ENCODE measurements at places on chromosomes 1 and 21.

DNA sequence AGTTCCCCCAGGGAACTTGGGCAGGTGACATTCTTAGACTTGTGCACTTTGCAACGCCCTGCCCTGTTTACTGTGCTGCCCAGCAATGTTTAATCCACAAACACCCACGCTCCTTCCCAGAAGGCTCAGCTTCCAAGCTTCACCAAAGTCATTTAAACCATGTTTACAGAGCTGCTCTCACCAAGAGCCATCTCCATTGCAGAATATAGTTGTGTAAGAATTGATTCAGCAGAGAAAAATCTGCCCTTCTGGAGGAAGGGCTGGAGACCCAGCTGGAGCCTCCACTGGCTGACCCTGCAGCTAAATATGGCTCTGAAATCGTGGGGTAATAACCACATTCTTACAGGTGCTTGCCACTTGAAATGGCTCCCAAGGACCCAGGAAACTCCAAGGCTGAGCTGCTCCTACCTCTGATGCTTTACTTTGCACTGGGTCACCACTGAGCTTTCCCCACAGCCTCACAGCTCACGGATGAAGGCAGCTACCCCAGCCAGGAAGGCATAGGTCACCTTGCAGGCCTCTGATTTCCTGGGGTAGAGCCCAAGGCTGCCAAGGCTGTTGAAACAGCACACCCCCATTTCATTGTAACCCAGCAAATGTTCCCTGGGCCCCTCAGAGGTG, 8.7 kb downstream of the CAPN2 start:
- no peak for DNase-seq

GRCh38 chr1:115320377-115320776, 17.7 kb downstream of the NGF start:
- no peak for DNase-seq

DNA sequence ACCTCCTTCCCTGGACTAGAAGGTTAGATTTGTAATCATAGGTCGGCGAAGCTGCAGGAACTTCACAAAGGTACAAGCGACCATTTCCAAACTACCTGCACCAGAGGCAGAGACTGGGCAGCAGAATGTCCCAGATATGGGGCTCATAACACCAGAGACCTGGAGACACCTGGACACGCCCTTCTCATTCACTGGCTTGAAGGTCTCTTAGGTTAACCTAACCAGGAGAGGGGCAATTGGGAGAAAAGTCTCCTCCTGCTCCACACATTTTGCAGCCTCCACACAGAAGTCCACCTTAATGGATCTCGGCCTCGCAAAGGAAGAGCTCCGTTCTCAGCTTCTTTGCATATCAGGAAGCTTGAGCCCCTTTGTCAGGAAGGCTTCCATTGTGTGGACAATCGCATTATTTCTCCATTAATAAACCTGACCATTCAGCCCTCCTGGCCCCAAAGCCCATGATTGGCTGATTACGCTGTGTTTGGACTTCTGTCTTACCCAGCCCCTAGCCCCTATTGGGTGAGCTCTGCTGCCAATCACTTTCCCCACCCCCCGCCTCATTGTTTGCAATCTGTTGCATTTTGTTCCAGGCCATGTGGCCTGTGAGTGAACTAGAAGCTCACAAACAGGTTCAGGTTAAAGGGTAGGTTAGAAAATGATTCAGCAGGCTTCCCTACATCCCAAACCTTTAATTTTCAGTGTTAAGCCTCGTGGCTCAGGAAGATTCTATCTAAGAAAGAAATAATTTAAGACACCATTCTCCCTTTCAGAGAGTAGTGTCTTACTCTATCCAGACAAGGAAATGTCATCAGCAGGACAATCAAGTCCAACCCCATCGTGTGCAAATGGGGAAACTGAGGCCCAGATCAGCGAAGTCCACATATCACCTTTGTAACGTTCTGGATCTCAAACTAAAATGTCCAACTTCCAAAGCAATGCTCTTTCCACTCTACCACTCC, 2.8 kb downstream of the MYCL start:
- peak; percentile 100 for DNase-seq

DNA sequence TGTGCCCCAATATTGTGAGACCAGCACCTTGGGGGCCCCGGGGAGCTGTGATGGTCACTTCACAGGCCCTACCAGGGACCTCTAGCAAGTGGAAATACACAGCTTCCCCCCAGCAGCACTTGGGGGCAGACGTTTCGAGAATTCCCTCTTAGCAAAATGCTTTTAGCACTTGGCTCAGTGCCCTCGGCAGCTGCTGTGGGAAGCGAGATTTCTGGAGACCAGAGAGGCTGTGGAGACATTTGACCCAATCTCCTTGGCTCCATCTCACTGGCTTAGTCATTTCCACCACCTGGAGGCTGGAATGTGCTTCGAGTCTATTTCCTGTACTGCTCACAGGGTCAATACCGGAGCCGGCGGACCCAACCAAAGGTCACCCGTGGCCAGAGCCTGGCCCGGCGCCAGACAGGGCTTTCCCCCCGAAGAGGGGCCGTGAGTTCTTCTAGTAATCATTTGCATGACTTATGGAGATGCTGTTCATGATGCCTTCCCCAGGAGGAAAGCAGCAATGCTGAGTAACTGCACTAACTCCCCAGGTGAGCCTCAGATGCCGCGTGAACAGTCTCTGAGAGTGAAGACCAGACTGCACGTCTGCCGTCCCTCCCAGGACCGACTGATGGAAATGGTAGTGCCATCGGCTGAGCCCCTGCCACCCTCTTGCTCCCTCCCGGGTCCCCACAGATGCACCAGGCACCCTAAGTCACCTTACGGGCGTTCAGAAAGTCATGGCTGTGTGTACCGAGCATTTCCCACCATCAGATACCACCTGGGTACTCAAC, 4.4 kb upstream of the C2CD2 start:
- DNase-seq = no peak

- DNase-seq = no peak
These were observed 147.8 kb downstream of the OMA1 start for GRCh38 chr1:58398714-58399113.

GRCh38 chr21:33901412-33902288, 14.0 kb downstream of the ATP5PO start:
- peak; percentile 19 for DNase-seq

- DNase-seq = no peak
These were observed 109.6 kb downstream of the SLC45A1 start for GRCh38 chr1:8427493-8427892.

- DNase-seq = no peak
These were observed 179.8 kb upstream of the GALNT2 start for GRCh38 chr1:229887043-229887822.

DNA sequence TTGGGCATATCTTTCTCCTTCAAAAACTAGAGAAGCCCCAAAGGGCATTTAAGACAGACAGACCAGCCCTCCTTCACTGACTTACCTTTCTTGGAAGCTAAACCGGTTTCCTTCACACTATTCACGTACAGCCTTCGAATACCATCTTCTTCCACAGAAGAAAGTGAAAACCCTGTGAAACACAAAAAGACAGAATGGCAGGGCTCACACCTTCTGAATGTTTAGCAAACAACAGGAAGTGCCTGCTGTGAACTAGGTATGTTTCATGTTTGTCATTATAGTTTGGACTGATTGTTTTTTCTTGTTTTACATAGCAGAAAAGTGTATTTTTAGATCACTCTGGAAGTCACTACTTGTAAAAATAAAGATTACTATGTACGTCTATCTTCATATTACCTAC, 148.6 kb upstream of the KRTAP19-8 start:
- DNase-seq = no peak

GRCh38 chr1:75514270-75514669, 96.6 kb downstream of the SLC44A5 start:
- DNase-seq = no peak

DNA sequence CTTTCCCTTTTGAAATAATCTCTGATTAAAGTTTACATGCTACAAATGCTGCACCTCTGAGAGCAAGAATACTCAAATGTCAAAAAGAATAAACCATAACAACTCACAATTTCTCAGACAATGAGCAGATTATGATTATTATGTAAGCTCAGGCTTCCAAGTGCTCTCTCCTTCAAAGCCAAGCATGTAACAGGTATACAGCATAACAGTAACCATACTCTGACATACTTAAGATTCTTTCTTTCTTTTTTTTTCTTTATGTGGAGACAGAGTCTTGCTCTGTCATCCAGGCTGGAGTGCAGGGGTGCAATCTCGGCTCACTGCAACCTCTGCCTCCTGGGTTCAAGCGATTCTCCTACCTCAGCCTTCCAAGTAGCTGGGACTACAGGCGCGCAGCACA, 155.4 kb downstream of the EIF4G3 start:
- peak; percentile 31 for DNase-seq

DNA sequence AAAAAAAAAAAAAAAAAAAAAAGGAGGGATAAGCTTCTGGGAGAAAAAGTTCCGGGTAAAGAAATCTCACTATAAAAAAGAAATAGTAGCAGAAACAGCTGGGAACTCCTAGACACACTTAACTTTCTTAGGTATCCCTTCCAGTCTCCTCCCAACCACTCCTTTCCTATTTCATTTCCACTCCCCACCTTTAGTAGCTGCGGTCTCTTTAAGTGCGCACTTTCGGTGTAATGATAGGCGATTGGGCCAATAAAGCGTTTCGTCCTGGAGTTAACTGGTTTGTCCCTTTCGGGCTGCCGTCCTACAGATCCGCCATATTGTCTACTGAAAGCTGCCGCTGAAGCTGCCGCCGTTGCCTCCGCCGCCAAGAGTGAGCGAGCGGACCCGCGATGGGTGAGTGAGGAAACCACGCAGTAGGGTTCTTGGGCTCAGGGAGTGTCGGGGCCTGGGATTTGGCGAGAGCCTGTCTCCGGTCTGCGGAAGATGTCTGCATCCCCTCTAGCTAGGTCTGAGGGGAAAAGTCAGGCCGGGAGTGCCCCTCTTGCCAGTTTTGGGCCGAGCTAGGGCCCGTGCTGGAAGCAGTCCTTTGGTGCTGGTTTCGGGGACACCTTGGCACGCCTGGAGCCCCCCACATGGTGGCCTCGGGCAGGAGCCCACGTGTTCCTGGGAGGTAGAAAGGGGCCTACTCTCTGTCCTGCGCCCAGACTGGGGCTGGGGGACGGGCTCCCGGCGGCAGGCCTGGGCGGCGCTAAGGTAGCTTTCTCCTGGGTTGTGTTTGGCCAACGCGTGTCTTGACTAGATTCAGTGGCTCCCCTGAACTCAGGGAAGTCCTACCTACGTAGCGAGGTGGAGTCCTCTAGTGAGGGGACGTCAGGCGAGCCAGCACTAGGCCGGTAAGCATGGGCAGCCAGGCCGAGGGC, at the start of gene KPNA6:
Gene KPNA6 (plus strand): TSS at position 315 of the 920 bp plus-strand sequence. CDS start 75 bp downstream, at position 390.
- peak; percentile 88 for DNase-seq

GRCh38 chr1:24886241-24886640, 43.8 kb downstream of the RUNX3 start:
- DNase-seq = no peak

GRCh38 chr1:59017501-59018231, 233.8 kb upstream of the JUN start:
- no peak for DNase-seq

DNA sequence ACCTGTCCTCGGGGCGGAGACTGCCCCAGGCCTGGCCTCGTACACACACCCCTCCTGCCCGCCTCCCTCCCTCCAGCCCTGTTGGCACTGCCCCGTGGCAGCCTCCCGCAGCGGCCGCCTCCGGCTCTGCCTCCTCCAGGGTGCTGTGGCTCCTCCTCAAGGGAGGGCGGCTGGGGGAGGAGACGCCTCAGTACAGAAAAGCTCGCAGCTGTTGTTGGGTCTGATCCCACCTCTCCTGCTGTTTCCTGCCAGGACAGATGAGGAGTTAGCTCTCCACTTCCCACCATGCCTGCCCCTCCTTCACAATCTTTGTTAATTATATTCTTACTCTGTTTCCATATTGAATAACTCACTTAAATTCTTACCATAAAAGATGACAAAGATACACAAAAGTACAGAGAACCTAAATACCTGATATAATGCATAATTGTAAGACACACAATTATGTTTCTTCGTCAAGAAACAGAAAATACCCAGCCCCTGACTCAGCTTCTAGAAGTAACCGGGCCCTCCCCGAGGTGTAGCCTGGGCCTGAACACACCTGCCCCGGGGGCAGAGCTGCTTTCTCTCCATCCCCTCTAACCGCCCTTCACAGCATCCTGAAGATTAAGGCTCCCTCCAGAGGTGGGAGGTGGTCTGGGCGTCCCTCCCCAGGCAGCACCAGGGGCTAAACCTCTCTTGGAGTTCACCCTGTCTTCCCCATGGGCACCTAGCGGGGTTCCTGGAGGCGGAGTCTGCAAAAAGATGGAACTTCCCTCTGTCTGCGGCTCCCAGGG, 30.6 kb upstream of the COL6A1 start:
- DNase-seq = peak; percentile 6

GRCh38 chr1:222736470-222736869, 532 bp upstream of the FAM177B start:
- no peak for DNase-seq

GRCh38 chr1:33615546-33615945, 143.1 kb downstream of the ZSCAN20 start:
- no peak for DNase-seq

DNA sequence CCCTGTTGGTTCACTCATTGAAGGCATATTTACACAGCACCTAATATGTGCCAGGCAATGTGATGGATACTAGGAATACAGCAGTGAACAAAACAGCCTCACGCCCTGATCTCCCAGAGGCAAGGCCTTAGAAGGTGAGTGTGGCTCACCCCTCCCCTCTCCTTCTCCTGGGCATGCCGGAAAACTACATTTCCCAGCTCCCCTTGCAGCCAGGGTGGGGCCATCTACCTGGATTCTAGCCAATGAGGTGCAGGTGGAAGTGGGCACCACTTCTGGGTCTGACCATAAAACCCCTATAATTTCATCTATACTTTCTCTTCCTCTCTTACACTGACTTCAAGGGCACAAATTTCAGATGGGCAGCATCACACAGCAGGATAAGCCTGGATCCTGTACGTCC, 63.8 kb downstream of the FBXO2 start:
- no peak for DNase-seq

- no peak for DNase-seq
These were observed 452.6 kb downstream of the PTBP2 start for GRCh38 chr1:97174039-97174704.

GRCh38 chr1:204974327-204974726, 68.7 kb upstream of the CNTN2 start:
- no peak for DNase-seq

- no peak for DNase-seq
These were observed 28.5 kb downstream of the MAP3K21 start for GRCh38 chr1:233355841-233356704.

DNA sequence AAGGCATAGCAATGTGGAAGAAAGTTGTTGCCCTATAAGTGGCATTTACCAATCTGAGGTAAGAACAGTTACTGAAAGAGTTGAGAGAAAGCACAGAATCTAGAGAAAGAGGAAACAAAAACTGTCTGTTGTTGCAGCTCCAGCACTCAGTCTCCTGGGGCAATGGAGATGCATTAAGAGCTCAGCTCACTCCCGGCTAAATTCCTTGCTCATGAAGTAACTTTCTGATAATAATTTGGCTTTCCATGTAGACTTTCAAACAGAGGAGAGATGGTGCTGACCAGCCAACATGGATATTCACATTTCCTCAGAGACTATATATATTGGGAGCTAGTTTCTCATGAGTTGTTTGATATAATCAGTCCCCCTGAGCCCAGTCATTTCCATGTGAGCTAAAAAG, 135.3 kb downstream of the GDAP2 start:
- DNase-seq = no peak

Data from NCI-H510A treated with DMSO at 0.1 percent for 48 hours (cell line).